ENCODE measurements at places on chromosomes 4 and X. TPM values are rescaled to one million over a fixed set of nuclear protein-coding genes. Genes with fewer than 3 reads are reported as not detected.

ZXDA gene
- 4.4 TPM for total RNA-seq

TAB3 gene
- 29.9 TPM for total RNA-seq

ALAS2 gene
- total RNA-seq = 2.1 TPM

RPS3A gene
- 12,569 TPM for total RNA-seq

IBSP gene
- total RNA-seq = not detected

GRCh38 chr4:89245459-89245858, 62.1 kb downstream of the GPRIN3 start:
- no peak overlapping the region for H3K4me3 ChIP-seq
- H3K27me3 ChIP-seq = no peaks in the 10 kb centered on the region
- H3K36me3 ChIP-seq = no peaks in the 10 kb centered on the region
- no peak for DNase-seq
- H3K4me1 ChIP-seq = no peaks in the 10 kb centered on the region

GRCh38 chr4:72513227-72513626, 55.8 kb downstream of the ADAMTS3 start:
- H3K36me3 ChIP-seq = no peaks in the 10 kb centered on the region
- no peak overlapping the region for H3K4me3 ChIP-seq
- no peaks in the 10 kb centered on the region for H3K27me3 ChIP-seq
- no peak overlapping the region for H3K27ac ChIP-seq

DNA sequence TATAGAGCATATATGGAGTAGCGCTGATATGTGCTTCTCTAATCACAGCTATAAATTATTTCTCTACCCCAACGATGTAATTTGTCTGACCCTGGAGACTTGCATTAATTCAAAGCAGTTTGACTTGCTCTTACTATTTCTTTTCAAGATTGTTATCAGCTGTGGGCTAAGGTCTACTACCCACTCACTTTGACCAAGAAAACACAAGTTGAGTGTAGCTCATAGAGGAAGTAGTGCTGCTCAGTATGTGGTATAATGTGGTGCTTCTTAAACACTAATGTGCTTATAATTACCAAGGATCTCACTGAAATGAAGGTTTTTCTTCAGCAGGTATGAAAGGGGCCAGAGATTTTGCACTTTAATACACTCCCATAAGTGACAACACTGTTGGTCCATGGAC, 70.1 kb downstream of the INPP4B start:
- no peak overlapping the region for H3K27ac ChIP-seq
- no peak overlapping the region for H3K4me3 ChIP-seq
- no peaks in the 10 kb centered on the region for H3K36me3 ChIP-seq
- H3K27me3 ChIP-seq = no peaks in the 10 kb centered on the region
- no peak for DNase-seq

- no peak overlapping the region for H3K27ac ChIP-seq
- H3K27me3 ChIP-seq = peaks cover 11% of the 10 kb centered on the region
- no peaks in the 10 kb centered on the region for H3K4me1 ChIP-seq
These were observed 21.8 kb upstream of the JAKMIP1 start for GRCh38 chr4:6221851-6222760.
